ENCODE measurements at places on chromosomes 5 and 9.

- DNase-seq: no peak
Observed at GRCh38 chr9:88747768-88748167, 212.8 kb downstream of the NXNL2 start.

- no peak for DNase-seq
Observed at GRCh38 chr9:15982182-15982581, 429.3 kb downstream of the CCDC171 start.

DNA sequence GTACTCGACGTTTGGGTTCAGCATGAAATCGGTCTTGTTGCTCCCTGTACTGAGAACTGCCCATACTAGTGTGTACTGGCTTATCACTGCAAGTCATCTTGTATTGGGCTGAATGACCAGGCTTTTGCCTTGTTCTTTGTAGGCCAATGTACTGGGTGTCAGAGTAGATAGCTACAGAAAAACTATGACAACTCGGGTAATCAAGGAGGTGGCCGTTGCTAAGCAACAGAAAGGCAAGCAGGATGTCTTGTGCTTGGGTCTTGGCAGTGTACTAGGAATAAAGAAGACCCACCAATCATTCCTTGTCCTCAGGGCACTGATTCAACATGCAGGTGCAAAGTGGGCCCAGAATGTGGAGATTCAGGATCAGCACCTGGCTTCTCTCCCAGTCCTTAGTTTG lies 11.9 kb upstream of the SHISAL2B start:
- no peak for DNase-seq

GRCh38 chr9:133727277-133727875 lies 10.8 kb downstream of the SARDH start:
- DNase-seq: no peak

DNA sequence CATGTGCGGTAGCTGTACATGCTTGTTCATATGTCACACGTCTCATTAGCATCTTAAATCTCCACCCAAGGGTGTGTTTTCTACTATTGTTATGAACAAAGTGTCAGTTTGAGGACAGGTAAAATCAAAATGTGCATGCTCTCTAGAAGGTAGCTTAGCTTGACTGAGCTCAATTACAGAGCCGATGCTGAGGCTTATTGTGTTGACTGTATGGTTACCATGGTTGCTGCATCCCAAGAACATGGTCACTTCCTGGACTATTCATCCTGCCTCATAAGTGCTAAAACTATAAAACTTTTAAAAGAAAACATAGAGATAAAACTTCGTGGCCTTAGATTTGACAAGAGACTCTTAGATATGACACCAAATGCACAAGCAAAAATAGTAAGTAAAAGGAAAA lies 426.1 kb upstream of the CTNND2 start:
- no peak for DNase-seq

Measured in stimulated activated CD4-positive, alpha-beta T cell treated with anti-CD3 and anti-CD28 coated beads, Interleukin-1b, Interleukin-23, amount 100 ng/mL, for 4 hours (primary cell).